Left lung (tissue), 14 donors: ENCODE measurements at places on chromosomes 1 and 21. TPM values are rescaled to one million over a fixed set of nuclear protein-coding genes. Genes with fewer than 3 reads are reported as not detected.

The AMY1A gene
- 9.1 TPM for total RNA-seq

The RGS8 gene
- total RNA-seq, result not detected

The TRIM17 gene
- total RNA-seq, result 1.3 TPM

The GPR25 gene
- total RNA-seq, result 0.52 TPM

The MRPL20 gene
- 103 TPM for total RNA-seq
